ENCODE measurements at places on chromosomes 16 and 17.
A peak's percentile ranks its signal among the peaks of the same experiment; 100 is the strongest.

GRCh38 chr16:50267151-50267631 lies 840 bp downstream of the ADCY7 start:
- DNase-seq, result no peak

GRCh38 chr16:68646953-68647659 lies 2.0 kb downstream of the CDH3 start:
- no peak for DNase-seq

- no peak for DNase-seq
Measured at GRCh38 chr16:87945351-87946042, 5.7 kb upstream of the BANP start.

- DNase-seq, result no peak
Measured at GRCh38 chr17:7631398-7632380, 1.8 kb downstream of the SHBG start.

- DNase-seq, result peak; percentile 46
Measured at GRCh38 chr17:4365628-4366326, 698 bp downstream of the UBE2G1 start.

DNA sequence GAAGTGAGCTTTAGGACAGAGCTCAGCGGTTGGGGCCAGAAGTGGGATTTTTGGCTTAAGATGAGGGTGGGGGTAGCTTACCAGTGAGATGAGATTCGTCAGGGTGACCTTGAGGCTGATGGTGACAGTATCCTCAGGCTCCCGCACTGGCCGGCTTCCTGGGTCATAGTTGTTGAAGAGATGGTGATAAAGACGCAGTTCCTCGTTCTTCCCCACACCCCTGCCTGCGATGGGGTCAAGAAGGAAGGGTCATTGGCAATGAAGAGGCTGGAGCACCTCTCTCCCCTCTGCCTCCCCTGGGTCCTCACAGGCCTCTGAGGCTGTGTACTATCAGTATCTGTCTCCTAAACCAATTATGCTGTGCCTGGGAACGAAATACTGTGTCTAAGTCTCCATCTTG lies 358 bp downstream of the CHRNE start:
- no peak for DNase-seq

DNA sequence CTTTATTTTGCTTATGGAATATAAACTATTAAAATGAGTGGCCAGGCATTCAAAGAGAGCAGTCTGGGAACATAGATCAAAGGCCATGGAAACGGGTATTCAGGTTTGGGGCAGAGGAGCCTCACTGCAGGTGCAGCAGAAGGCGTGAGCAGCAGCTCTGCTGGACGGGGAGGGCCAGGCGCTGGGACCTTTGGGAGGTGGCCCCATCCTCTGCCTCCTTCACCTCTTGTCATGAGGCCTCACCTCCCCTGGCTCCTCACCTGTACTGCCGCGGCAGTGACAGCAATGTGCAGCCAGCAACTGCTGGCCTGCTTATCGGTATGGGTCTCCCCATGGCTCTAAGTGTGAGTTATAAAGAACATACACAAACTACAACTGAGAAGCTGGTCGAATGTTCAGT lies 109.4 kb downstream of the CDK5R1 start:
- no peak for DNase-seq

DNA sequence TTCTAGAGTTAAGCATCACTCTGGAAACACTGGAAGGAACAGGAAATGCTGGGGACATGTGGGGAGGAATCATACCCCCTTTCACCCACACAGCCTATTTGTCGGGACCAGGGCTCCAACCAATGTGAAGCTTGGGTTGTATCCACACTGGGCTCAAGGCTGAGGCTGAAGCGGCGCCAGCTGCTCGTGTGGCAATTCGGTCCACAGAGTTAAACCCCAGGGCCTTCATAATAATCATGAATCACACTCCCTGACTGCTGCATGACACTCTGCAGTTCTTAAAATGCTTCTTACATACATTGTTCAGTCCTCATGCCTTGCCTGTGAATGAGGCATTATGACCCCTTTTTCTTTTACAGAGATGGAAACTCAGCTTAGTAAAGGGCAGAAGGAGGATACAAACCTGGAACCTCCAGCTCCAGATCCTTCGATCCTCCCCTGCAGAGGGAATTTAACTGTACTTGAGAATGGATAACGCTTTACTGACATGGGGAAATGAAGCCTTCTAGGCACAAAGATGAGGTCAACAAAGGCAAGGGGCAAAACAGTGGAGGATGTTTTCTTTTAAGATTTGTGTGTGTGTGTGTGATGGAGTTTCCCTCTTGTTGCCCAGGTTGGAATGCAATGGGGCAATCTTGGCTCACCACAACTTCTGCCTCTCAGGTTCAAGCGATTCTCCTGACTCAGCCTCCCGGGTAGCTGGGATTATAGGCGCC lies 72.7 kb downstream of the SOX9 start:
- DNase-seq, result no peak

DNA sequence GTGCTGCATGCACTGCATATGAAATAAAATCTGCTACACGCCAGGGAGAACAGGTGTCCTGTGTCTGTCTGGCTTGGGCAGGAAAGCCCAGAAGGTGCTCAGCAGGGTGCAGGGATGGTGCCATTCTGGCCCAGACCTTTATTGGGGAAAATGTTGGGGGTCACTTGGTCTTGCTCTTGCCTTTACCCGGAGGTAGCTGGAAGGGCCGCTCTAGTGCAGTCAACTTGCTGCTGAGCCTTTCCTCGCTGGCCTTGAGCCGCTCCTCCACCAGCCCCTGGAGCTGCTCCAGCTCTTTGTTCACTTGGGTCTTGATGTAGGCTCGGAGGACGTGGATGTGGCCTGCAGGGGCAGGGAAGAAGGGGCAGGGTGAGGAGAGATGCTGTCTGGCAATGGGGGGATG lies 4.5 kb downstream of the CFAP119 start:
- no peak for DNase-seq

DNA sequence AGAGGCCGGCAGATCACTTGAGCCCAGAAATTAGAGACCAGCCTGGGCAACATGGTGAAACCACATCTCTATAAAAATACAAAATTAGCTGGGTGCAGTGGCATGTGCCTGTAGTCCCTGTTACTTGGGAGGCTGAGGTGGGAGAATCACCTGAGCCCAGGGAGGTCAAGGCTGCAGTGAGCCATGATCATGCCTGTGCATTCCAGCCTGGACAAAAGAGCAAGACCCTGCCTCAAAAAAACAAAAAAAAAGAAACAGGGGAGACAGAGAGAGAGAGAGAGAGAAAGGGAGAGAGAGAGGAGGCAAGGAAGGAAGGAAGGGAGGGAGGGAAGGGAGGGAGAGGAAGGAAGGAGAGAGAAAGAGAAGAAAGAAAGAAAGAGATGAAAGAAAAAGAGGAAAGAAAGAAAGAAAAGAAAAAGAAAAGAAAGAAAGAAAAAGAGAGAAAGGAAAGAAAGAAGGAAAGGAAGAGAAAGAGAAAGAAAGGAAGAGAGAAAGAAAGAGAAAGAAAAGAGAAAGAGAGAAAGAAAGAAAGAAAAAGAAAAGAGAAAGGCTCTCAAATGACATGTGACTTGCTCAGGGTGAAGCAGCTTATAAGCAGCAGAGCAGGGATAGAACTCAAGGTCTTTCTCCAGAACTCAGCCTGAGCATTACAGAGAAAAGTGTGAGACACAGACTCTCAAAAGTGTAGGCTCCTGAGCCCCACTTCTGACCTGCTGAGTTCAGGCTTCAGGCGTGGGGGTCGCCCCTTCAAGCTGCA lies 15.5 kb downstream of the CX3CL1 start:
- no peak for DNase-seq

DNA sequence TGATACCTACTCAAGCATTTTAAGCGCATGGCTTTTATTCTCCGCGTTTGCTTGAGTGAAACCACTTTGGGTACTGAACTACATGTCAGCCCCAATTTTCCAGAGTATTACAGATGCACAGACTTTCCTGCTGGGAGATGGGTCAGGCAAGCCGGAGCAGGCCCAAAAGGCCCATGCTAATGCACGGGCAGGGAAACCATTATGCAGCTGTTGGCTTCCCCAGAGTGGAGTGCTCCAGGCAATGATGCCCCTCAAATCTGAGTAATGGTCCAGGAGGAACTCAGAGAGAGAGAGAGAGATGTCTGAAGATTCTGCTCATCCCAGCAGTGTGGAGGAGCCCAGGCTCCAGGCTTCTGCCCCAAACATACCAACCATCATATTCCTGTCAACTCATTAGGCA lies 80.2 kb downstream of the CDH11 start:
- no peak for DNase-seq

GRCh38 chr17:40966848-40967247 lies at the start of gene KRT39:
KRT39 (minus strand) TSS chr17:40966948; CDS start chr17:40966856, 92 bp downstream.
- no peak for DNase-seq

- no peak for DNase-seq
Measured at GRCh38 chr16:49740256-49740655, 115.7 kb downstream of the ZNF423 start.

DNA sequence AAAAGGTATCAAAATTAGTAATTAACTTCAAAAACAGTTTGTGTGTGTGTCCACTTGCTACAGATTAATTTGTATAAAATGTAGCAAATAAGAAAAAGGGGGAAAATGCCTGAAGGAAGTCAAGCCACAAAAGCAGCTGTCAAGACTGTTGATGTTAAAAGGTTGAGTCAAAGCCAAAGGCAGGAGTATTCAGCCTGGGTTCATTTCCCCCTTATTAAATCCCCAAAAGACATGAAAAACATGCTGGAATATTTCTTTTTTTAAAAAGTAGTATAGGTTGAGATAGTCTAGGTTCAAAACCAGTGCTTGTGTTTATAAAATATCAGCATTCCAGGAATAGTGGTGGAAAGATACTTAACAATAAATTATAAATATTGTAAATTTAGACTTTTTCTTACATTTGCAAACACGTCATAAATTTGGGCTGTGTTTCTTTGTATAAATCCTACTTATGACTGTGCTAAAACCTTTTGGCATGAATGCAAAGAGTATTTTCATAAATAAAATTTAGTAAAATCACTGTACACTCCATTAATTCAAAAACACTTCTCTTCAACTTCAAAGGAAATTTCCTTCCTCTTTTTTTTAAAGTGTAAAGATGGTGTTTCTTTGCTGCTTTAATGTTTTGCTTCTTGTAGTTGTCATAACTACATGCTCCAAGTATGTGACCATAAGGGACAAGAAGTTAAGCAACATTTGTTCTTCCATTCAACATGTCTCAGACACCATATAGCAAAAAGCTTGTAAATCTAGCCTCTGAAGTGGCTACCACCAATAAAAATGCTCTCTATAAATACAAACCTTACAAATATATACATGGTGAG lies 72.0 kb downstream of the SKAP1 start:
- peak; percentile 14 for DNase-seq

DNA sequence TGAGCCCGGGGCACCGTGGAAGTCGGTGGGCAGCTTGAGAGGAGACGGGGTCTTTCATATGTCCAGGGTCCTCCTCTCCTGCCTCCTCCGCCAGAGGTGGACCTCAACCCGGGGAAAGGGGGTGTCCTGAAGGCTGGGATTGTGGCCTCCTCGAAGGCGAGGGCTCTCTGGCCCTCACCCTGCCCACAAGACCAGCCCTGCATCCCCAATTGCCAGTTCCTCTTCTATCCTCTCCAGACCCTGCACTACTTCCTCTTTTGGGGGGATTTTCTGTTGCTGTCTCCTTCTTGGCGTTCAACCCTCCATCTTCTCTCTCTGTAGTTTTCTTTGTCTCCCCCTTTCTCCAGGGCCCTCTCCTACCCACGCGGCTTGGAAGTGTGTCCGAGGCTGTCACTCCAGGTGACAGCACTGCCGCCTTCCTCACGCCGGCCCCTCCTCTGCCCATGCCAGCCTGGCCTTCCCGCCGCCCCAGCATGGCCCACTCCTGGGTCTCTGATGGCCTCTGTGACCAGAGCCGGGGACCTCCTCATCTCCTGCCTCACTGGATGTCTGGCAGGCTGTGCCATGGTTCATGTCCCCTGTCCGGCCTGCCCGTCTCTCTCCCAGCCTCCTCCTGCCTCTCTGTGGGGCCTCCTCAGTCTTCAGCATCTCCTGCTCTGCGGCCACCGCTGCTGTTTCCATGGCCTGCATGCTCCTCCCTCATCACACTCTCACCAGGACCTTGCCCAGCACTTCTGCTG lies 2.4 kb upstream of the ITGAX start:
- DNase-seq, result peak; percentile 86

GRCh38 chr17:77830816-77831473 lies 127.6 kb upstream of the TNRC6C start:
- no peak for DNase-seq

DNA sequence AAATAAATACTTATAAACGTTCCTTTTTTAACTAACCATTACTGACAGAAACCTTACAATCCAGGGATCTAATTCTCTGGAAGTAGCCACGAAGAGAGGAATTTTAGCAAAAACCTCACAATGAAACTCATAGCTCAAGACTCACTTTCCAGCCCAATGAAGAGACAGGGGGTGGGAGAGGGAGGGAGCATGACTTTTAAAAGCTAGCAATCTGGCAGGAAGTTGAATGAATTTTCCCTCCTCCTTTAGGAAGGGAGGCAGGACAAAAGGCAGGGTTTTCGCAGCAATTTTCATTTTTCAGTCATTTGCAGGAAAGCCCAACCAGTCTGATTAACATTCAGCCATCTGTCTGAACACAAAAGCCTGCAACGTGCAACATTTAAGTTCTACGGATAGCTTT lies 381.5 kb upstream of the PSMD7 start:
- no peak for DNase-seq

- DNase-seq, result no peak
Measured at GRCh38 chr17:47699536-47699840, 5.5 kb downstream of the TBKBP1 start.

DNA sequence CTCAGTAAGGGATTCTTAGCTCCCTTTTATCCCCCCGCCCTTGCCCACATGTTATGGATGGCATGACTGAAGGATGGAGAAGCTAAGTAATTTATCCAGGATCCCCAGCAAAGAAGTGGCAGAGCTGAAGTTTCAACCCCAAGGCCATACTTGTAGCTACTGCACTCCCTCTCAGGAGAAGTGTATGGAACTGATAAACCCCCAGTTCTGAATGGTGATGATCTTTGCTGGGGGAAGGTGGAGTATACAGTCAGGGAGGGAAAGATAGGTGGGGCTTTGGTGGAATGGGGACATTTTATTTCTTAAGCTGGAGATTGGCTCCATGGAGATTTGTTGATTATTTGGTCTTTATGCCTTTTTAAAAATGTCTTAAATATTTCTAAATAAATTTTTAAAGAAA lies 58.3 kb downstream of the TNRC6C start:
- DNase-seq, result no peak

- DNase-seq, result peak; percentile 93
Measured at GRCh38 chr16:87853411-87854052, 15.8 kb downstream of the SLC7A5 start.

Data from KBM-7 (cell line).